ENCODE measurements at places on chromosomes 4 and X.

DNA sequence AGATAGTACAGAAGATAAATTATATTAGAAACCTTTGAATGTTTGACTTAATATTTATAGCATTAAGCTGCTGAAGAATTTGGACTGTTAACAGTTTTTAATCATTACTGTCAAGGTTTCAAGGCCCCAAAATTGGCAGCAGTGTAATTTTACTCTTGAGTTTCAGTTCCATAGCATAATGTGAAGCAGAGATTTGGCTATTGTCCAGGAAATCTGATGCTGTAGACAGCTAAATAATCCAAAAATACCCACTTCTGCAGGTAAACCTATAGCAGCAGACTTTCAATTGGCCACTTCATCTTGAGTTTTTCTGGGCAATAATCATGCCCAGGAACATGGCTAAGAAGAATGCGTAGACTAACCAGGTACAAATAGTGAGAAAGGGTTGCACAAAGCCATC is 85.0 kb downstream of the RCHY1 start:
- DNase-seq = no peak

DNA sequence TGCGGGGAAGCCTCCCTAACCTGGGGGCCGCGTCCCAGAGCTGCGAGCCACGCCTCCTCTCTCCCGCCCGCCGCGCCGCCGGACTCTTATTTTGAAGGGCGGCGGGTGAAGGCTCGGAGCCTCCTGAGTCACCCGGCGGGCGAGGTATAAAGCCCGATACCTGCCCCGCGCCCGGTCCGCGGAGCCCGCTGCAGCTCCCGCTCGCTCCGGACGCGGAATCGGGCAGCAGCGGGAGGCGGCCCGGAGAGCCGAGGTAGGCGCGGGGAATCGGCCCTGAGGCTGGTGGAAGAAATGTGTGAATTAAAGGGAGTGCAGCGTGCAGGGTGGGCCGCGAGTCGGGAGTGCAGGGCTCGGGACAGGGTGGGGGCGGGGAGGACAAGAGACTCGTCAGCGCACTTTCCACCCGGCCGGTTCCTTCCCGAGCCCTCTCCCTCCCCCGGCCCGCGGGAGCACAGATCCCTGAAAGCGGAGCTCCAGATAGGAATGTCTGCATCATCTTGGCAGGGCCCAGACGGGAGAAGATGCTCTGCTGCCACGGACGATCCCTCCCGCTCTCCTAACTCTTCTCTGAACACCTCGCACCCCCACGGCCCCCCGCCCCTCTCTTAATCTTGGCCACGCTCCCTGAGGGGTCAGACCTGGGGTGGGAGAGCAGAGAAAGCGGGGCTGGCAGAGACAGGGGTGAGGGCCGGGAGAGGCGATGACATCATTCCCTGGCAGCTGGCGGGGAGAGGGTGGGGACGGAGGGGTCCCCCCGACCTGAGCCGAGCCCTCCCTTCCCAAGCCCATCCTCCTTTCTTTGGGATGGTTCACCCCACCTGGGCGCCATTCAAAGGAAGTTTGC is 177.9 kb downstream of the CBR4 start:
- DNase-seq = peak; percentile 77

DNA sequence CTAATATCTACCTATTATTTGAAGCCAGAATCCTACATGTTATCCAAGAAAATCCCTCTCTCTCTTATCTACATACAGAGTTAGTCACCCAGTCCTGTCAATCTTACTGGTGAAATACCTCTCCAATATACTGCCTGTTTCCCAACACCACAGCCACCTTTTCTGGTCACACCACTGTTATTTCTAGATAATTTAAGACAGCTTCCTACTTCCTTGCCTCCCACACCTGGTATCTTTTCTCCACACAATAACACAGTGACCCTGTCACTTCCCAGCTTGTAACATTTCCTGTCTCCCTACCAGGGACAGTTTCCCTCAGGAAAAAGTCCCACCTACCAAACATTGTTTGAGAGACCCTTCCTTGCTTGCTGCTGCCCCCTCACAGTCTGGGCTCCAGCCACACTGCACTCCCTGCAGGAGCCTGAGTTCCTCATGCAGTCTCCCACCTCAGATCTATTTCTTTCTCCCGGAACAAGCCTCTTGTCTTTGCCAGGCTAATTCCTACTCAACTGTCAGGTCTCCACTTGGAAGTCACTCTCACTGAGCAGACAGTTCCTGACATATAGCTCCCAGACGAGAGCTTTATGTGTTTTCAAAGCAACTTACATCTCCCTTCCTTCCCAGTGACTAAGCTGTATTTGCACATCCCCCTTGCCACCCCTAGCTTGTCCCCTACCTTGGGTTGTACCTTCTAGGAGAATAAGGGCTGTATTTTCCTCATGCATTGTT is 73.6 kb upstream of the QRFPR start:
- no peak for DNase-seq

DNA sequence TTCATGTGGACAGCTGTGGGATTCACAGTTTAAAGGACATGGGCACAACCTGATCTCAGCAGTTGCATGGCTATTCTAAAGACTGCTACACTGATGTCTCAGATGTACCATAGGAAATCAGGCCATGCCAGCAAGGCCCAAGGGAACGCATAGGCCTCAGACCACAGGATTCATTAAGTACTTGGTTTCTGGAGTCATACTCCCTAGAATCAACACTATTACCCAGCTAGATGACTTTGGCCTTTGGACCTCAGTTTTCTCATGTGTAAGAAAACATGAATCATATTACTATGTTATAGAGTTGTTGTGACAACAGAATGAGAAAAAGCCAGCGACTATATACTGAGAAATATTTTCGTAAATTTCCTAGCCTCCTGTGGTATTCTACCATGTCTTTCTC is 67.9 kb downstream of the NHS start:
- no peak for DNase-seq

DNA sequence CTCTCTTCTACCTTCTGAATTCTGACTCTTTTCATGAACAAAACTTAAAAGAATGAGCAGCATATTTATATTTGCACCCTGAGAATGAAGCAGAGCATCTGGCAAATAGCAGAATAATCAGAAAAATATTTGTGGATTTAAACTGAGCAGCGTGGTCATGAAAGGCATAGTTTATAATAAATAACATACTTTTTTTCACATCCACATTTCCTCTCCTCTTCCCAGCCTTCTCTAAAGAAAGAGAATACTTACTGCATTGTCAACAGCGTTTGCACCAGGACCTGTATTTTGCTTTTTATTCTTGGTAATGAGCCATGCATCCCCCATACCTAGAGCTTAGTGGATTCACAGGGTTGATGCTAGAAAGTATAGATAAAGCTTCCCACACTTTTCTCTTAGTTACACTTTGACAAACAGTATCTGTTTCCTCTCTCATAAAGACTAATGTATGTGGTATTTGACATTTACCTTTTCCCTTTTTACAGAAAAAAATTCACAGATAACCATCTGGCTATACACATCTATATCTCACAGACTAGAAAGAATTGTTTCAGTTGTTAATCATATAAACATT is 131.5 kb downstream of the PRSS12 start:
- no peak for DNase-seq
